Brain (organoid and tissue), 16 donors: ENCODE measurements at places on chromosomes 5 and 9.

DNA sequence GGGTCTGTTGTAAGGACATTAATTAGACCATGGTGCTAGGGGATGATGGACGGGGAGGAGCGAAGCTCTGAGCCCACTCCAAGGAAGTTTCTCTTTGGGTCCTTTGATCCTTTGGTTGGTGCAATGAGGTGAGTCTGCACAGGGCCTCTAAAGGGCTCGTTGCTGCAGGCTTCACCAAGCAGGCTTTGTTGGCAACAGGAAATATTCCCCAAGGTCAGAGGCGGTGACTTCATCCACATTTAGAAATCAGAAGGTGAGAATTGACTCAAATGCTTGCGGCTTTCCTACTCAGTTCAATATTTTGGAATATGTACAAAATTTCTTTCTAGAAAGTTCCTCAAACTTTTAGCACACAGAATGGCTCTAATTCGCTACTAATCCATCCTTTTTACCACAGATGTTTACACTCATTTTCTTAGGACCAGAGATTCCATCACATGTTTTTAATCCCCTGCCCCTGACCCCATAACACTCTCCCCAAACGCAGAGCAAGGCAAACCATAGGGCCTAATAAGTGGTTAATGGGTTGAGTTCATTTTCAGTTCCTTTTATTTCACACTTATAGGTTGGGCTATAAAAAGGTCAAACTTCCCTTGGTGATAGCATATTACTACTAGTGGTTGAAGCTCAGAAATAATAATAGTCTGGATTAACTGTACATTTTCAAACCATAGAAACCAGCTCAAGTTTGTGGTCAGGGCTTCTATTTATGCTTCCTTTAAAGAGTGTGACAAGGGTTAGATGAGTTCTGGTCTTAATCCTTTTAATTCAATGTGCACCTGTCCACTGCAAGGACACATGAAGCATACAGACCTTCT lies 37.3 kb upstream of the TMEM252 start:
- DNase-seq = no peak

DNA sequence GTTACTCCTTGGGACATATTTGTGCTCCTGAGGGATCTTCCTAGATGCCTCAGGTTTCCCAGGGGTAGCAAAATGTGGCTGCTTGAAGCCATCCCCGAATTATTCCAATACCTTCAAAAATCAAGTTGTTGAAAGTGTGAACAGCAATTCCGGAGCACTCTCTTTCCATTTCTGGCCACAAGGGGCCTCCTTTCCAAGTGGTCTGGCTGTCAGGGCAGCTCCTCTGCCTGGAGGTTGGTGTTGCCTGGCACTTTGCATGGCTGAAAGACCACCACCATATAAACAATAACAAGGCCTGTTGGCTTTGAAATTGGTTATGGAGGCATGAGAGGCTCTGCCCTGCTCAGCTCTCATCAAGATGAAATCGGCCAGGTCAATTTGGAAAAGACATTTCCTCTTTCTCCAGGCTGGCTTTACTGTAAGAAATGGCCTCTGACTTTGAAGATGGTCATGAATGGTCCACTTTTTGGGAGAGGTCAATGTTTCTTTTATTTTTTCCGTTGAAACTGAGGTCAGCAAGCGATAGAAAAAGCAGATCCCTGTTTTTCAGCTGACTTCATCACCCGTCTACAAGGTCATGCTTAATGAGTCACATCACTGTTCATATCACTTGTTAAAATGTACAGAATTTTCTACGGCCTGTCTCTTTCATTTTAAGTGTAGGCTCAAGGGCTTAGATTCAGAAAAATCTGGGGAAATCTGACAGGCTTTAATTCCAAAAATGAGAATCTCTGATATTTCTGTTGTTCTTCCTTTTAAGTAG lies 481.1 kb upstream of the ZNF608 start:
- no peak for DNase-seq

DNA sequence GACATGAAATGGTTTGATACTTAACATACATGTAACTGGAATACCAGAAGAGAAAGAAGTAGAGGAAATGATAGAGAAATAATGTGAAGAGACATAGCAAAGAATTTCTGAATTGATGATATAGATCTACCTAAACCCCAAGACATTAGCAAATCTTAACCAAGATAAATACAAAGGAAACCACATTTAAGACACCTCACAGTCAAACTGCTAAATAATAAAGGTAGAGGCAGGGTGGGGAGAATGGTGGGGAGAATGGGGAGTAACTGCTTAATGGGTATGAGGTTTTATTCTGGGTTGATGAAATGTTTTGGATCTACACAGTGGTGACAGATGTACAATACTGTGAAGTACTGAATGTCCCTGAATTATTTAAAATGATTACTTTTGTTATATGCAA lies 17.5 kb downstream of the CARNMT1 start:
- DNase-seq = no peak

GRCh38 chr5:132233081-132233480 lies 5.4 kb upstream of the P4HA2 start:
- no peak for DNase-seq

GRCh38 chr5:127564002-127564769 lies 46.7 kb downstream of the PRRC1 start:
- peak; percentile 88 for DNase-seq

GRCh38 chr5:179873588-179874110 lies 15.0 kb upstream of the MRNIP start:
- no peak for DNase-seq

GRCh38 chr5:133569347-133569746 lies 43.0 kb downstream of the FSTL4 start:
- DNase-seq = no peak

GRCh38 chr5:72036951-72037350 lies 70.3 kb upstream of the MAP1B start:
- DNase-seq = no peak

GRCh38 chr5:150585781-150586341 lies 54.6 kb upstream of the SYNPO start:
- no peak for DNase-seq

DNA sequence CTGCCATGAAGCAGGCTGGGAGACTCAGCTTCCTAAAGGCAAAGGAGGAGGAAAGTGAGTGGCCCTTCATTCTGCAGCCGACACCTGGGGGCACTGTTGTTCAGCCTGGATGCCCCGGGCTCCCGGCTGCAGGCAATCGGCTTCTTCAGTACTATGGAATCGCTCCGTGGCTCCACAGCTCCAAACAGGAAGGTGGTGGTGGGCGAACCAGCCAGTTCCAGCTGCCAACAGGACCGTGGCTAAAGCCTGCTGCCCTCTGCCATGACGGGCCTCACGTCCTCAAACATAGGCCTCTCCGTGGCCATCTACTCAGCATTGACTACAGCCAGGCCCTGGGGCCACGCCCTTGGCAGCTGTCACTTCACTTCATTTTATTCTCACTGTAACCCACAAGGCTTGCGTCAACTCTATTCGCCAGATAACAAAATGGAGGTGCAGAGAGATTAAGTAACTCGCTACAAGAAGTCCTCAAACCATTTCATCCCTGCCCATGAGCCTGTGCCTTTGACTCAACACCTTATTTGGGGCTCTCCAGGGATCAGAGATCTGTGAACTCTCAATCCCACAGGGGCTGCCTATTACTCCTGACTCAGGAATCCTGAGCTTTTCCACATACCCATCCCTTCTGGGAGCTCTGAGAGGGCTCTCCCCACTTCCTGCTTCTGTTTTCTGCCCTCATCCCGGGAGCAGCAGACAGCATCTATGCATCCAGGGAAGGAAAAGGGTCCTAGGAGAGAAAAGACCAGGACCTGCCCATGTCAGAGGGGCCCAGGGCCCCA lies 38.0 kb downstream of the PAX5 start:
- no peak for DNase-seq

DNA sequence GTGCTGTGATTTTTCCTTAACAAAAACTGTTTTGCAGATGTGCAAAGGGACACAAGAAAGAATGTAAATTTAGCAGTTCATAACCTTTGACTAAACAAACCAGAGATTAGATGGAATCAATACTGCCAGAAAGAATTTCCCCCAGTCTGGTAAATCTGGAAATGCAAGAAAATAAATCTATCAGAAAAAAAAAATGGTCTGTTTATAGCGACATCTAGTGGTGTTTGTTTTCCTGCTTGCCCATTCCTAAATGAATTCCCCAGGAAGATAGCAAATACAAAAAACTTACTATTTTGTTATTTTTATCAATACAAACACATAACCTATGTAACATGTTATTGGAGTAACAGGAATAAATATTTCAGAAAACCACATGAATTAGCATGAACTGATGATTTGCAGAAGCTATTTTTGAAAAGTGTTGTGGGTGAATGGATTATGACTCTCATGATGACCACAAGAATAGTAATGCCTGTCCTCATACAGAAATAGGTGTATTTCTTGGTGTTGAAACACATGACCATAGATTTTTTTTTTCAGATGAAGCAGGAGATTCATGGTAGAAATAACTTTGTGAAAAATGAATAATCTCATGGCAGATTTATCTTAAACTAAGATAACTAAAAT lies 1703.8 kb downstream of the MAT2B start:
- peak; percentile 65 for DNase-seq

DNA sequence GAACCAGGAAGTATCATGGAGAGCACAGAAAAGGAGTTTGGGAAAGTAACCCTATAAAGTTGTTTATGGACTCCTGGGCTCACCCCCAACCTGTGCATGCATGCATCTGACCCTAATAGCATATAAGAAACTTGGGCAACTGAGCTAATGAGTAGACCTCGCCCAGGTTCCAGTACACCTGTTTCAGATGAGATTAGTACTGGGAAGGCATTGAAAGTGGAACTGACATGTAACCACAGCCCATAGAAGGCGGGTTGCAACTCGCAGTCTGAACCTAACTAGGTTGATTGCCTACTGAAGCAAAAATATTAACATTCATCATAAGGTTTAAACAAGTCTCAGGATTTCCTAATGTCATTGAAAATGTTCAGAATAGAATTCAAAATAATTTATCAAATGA lies 87.0 kb downstream of the WNK2 start:
- DNase-seq = no peak

- DNase-seq = no peak
Measured at GRCh38 chr5:122846051-122846550, 688 bp downstream of the SNX24 start.

DNA sequence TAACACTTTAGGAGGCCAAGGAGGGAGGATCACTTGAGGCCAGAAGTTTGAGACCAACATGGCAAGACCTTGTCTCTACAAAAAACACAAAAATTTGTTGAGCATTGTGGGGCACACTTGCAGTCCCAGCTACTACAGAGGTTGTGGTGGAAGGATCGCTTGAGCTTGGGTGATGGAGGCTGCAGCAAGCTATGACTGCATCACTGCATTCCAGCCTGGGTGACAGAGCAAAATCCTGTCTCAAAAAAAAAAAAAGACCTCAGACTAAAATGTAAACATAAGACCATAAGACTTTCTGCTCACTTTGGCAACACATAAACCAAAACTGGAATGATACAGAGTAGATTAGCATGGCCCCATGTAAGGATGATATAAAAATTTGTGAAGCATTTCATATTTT lies 24.6 kb upstream of the NANS start:
- DNase-seq = no peak

GRCh38 chr9:114552706-114553105 lies 34.9 kb upstream of the ATP6V1G1 start:
- no peak for DNase-seq

- no peak for DNase-seq
Measured at GRCh38 chr5:117165068-117165467, 590.4 kb upstream of the SEMA6A start.

DNA sequence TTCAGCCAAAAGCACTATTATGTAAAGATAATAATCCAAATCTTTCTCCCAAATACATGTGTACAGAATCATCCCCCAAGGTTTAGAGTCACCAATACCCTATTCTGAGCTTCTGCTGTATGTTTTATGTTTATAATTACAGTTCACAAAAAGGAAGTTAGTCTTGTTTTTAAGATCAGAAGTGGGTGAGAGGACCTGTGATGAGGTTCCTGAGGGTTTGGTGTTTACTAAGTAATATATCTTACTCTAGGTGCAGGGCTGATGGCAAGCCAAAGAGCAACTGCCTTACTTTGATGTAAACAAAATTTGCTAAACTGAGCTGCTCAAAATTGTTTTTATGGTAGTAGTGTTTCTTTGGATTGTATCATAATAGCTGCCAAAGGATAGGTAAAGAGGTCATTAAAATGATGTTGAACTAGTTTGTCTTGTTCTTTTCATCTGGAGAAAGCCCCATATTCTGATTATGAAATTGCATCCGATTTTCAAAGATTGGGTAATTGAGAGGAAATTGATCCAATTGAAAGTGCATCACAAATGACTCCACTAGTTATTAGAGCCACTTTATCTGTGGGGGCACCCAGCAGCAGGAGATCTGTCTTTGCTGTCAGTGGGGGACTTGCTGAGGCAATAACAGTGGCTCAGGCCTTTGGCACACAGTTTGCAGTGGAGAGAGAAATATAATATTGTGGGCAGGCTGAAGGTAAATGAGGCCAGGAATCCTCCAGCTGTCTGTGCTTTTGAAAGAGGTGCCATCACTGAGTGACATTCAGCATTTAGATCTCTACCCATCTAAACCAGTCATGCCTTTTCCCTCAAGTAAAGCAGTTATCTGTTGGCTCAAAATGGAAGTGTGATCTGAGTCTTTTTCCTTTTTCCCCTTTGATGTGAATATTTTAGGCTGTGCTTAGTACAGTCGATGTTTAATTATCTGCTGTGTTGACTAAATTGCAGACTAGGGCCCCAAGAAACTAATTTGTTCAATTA lies 14.1 kb downstream of the TRIM32 start:
- no peak for DNase-seq

GRCh38 chr5:176424181-176424580 lies 7.8 kb upstream of the CLTB start:
- DNase-seq = no peak

- no peak for DNase-seq
Measured at GRCh38 chr5:160657068-160657507, 194.9 kb downstream of the ATP10B start.

DNA sequence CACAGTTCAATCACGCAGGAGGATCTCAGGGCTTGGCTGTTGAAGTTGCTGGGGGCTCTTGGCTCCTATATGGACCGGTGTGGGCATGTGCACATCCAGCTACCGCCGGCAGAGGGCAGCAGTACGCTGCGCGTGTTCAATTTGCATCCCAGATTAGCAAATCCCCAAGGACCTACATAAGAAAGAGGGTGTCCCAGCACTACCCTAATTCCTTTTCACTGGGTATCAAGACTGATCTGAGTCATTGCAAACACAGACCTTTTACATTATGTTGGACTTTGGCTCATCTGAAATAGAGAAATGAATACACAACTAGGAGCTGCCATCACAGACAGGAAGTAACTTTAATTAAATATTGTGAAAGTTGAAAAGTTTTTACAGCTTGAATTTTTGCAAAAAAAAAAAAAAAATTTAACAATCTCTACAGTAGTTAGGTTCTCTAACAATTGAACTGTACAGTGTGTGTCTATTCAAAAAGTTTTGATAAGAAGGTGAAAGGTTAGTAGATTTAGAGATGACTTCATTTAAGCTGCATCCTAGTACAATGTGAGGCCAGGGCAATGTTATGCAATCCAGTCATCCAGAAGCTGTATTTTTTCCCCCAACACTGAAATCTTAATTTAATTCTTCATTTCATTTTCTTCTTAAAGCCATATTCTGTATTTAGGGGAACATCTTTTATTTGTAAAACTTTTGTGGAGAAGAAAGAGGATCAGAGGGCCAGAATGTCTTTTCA lies 404.0 kb downstream of the EBF1 start:
- peak; percentile 90 for DNase-seq

- no peak for DNase-seq
Measured at GRCh38 chr9:76529653-76530052, 70.7 kb downstream of the GCNT1 start.

GRCh38 chr9:14769230-14769571 lies 46.7 kb upstream of the CER1 start:
- peak; percentile 43 for DNase-seq

GRCh38 chr5:56838409-56839039 lies 23.2 kb downstream of the MAP3K1 start:
- peak; percentile 80 for DNase-seq
